ENCODE measurements at places on chromosomes 5 and 9.

DNA sequence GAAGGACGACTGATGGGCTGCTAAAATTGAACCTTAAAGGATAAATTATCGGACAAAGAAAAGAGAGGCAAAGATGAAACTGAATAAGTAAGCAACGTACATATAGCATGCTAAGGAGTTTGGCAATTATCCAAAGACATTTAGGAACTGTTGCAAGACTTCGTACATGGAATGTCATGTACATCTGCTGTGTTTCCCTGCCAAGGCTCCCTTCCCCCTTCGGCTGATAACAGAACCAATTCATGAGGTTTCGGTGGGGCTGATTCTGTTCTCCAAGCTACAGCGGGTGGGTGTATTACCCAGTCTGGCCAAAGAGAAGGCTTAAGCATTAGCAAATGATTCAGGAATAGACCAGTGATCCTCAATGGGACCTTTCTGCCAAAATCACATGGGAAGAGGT is 190.9 kb upstream of the FREM1 start:
- DNase-seq, result no peak

DNA sequence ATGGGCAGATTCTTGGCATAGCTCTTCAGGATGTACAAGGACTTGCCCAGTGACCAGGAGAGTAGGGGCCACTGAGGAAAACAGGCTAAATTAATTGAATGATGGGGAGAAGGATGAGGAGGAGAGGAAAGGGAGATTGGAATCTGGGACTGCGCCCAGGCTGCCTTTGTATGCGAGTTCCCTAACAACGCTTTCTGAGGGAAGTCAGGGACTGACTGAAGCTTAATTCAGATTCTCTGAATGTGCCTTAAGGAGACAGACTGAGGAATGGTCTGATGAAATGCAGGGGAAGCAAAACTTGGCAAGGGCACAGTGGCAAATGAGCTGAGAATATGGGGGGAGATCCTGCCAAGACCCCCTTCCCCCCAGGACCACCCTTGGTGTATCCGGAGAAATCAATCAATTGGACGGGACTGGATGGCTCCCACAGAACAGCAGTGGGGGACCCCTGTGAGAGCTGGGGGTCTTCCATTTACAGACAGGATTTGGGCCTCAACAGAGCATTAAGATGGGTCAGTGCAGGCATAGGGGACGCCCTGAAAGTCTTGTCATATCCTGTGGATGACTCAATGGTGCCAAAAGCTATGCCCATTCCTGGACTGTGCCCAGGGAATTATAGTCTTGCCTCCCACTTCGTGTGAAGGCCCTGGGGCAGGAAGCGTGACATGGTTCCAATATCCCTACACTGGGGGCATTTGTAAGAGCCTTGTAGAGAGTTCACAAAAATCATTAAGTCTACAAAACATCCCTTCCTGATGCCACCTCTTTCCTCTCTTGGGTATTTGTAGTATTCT is 215.5 kb upstream of the TNC start:
- no peak for DNase-seq

GRCh38 chr5:140261403-140262171 is 41.3 kb downstream of the PFDN1 start:
- peak; percentile 83 for DNase-seq

DNA sequence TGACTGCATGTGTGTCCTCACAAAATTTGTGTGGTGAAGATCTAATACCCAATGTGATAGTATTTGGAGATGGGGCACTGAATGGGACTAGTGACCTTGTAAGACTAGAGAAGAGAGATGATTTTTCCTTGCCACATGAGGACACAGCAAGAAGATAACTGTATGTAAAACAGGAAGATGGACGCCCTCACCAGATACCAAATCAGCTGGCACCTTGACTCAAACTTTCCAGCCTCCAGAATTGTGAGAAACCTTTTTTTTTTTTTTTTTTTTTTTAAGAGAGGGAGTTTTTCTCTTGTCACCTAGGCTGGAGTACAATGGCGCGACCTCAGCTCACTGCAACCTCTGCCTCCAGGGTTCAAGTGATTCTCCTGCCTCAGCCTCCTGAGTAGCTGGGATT is 40.3 kb downstream of the UBTD2 start:
- DNase-seq, result no peak

DNA sequence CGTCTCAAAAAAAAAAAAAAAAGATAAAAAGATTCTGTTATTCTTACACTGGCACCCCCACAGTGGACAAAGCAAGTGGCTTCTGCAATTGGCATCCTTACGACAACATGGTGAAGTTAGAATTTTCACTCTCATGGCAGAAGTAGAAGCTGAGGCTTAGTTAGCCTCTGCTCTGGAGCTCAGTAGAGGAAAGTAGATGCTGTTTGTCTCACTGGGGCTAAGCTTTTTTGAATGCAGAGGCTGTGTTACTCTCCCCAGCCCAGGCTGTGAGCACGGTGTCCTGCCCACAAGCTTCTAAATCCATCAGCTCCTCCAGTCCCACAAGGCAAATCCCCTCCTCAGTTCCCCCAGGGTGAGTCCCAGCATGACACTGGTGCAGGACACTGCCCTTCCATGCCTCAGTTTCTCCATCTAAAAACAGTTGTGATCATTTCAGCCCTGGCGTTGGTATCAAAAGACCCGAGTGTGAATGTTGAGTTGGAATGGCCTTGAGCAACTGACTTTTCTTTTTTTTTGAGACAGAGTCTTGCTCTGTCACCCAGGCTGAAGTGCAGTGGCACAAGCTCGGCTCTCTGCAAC is 22.6 kb upstream of the PHF19 start:
- DNase-seq, result no peak
